ENCODE measurements at places on chromosomes 11 and 22.

DNA sequence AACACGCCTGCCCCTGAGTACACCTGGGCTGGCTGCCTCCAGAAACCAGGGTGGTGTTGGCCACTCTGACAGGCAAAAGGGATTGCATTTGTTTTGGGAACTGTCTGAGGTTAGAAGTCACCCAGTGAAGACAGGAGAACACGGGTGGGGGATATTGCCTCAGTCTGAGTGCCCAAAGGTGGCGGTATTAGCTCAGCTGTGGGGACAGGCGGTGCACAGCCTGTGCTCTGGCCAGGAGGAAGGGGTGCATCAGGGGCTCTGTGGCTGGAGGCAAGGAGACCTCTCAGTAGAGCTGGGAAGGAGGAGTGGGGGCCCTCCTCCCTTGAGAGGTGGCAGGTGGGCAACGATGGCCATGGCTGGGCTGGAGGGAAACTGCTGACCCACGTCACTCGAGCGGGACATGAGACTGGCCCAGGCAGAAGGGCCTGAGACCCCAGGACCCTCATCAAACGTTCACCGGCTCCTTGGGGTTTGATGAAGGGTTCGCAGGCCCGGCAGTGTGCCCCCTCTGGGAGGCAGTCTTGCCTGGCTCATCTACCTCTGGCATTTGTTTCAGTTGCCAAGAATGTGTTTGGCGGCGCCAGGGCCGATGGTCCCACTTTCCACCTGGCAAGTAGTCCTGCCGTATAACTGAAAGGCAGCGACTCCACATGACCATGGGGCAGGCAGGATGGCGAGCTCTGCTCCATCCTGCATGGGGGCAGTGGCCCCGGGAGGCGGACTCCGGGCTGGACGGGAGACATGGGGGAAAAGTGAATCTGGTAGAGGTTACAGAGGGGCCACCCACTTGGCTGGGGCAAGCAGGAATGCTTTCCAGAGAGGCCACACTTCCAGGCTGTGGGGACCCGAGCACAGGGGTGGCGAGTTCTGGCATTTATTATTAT is 52.8 kb upstream of the SMIM38 start:
- no peak for DNase-seq

GRCh38 chr11:68480852-68481510 is 20.4 kb downstream of the PPP6R3 start:
- no peak for DNase-seq

DNA sequence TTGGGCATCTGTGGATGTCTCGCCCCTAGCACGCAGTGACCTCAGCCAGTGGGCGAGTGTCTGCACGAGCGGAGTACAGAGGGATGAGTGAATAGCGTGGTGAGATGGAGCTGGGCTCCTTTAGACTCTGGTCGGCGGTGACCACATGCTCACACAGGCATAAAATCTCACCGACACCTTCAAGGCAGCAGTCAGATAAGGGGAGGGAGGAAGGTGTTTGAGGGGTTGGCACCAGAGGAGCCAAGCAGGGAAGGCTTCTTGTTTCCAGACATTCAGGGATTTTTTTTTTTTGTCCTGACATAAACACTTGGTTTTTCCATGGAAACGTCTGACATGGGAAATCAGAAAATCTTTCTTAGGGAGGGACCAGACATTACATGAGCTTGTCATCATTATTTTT is 35.8 kb downstream of the GRIK4 start:
- no peak for DNase-seq

GRCh38 chr11:64861227-64861975 is 16.9 kb upstream of the CDC42BPG start:
- no peak for DNase-seq

GRCh38 chr11:77589521-77590193 is at the start of gene AQP11:
Gene AQP11 (plus strand): TSS chr11:77589953. CDS start chr11:77589993, 40 bp downstream.
- DNase-seq: peak; percentile 86

- peak; percentile 61 for DNase-seq
Observed at GRCh38 chr11:118572061-118572980, at the start of gene ARCN1. Gene ARCN1 (plus strand): TSS chr11:118572409. CDS start chr11:118572548, 139 bp downstream.

- DNase-seq: no peak
Observed at GRCh38 chr11:27192184-27192583, 151.6 kb downstream of the BBOX1 start.

GRCh38 chr11:117084992-117085391 is 13.2 kb downstream of the SIK3 start:
- DNase-seq: no peak

DNA sequence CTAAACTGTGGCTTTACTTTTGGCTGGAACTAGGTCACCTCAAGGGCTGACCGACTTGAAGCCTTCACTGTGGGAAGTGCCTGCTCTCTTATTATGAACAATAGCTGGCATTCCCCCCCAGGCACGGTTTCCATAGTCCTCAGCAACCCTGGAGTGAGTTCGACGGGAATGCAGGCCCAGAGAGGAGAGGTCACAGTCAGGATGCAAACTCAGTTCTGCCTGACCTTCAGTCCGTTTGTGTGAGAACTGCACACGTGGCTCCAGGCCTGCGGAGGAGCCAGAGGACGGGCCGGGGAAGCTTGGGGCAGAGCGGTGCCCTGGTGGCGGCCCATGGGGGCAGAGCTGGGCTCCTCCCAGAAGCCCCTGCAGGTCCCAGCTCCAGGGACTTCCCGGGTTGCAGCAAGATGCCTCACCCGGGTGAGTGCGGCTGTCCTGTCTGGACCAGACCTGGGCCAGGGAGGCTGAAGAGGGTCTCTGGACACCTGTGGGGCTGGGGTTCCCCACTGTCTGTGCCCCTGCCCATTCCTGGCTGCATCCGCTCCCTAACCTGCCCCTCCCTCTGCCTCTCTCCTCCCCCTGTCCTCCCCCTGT is 17.2 kb downstream of the SLC25A18 start:
- DNase-seq: peak; percentile 41

GRCh38 chr11:79344753-79345294 is 96.0 kb downstream of the TENM4 start:
- no peak for DNase-seq

DNA sequence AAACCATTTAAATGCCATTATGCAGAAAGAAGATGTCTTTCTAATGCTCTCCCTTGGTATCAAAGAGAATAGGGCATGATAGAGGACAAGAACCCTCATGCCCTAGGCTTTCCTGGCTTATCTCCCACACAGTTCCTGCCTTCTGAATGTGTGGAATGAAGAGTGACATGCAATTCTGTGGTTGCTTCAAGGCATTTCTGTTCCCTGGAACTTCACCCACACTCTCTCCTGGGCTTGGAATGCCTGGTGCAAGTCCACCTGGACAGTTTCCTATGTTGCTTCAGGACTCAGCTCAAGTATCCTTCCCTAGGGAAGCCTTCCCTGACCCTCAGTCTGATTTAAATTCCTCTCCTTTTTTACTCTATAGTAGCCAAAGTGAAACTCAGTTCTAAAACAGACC is 53.8 kb upstream of the DRD2 start:
- DNase-seq: no peak

GRCh38 chr22:45818424-45819085 is 146.9 kb downstream of the ATXN10 start:
- DNase-seq: peak; percentile 7

DNA sequence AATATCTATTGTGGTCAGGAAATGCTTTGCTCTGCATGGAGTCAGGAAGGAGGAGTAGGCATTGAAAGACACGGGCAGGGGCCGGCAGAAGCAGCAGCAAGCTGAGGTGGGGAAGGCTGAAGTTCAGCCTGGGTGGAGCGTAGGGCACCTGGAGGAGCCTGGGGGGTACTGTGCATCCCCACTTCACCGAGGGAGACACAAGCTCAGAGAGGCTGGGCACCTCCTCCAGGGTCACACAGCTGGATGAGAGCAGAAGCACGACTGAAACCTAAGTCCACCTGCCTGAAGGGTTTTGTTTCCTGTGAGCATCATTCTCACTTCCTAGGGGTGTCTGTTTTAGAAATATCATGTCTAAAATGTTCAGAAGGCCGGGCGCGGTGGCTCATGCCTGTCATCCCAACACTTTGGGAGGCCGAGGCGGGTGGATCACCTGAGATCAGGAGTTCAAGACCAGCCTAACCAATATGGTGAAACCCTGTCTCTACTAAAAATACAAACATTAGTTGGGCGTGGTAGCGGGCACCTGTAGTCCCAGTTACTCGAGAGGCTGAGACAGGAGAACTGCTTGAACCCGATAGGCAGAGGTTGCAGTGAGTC is 138.3 kb downstream of the MPPED1 start:
- no peak for DNase-seq

DNA sequence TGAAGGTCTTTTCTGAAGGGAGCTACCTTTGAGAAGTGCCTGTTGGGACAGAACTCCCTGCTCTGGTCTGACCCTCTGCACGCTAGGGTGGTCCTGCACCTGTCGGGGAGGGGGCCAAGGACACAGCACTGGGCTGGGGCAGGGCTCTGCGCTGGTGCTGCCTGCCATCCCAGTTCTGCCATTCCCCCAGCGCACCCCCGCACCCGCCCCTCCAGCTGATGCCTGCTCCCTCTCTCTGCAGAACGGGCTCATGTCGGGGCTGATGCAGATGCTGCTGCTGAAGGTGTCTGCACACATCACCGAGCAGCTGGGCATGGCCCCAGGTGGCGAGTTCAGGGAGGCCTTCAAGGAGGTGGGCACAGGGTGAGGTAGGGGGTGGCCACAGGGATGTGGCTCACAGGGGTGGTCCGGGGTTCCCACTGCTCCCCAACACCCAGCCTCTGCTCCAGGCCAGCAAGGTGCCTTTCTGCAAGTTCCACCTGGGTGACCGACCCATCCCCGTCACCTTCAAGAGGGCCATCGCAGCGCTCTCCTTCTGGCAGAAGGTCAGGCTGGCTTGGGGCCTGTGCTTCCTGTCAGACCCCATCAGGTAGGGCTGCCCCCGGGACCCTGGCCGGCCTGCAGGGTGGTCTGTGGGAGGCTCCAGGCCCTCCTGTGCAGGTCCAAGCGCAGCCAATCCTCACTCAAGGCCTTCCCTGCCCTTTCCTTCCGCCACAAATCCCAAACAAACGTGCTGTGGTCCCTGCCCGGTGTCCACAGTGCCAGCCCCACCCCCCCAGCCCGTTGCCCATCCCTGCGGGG is 3.6 kb upstream of the SELENOO start:
- DNase-seq: no peak

GRCh38 chr11:15034687-15035267 is 38.6 kb upstream of the CALCB start:
- DNase-seq: no peak

DNA sequence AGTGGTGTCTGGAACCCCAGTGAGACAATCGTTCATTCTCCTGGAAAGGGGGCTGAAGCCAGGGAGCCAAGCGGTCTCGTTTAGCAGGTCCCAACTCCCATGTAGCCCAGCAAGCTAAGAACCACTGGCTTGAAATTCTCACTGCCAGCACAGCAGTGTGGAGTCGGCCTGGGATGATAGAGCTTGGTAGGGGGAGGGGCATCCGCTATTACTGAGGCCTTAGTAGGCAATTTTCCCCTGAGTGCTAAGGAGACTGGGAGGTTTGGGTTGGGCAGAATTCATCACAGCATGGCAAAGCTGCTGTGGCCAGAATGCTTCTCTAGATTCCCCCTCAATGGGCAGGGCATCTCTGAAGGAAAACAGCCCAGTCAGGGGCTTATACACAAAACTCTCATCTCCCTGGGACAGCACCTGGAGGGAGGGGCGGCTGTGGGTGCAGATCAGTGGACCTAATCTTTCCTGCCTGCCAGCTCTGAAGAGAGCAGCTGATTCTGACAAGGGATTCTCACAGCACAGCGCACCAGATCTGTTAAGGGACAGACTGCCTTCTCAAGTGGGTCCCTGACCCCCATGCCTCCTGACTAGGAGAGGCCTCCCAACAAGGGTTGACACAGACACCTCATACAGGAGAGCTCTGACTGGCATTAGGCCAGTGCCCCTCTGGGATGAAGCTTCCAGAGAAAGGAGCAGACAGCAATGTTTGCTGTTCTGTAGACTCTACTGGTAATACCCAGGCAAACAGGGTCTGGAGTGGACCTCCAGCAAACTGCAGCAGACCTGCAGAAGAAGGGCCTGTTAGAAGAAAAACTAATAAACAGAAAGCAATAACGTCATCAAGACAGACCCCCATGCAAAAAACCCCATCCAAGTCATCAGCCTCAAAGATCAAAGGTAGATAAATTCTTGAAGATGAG is 14.8 kb downstream of the OR52M1 start:
- DNase-seq: no peak

DNA sequence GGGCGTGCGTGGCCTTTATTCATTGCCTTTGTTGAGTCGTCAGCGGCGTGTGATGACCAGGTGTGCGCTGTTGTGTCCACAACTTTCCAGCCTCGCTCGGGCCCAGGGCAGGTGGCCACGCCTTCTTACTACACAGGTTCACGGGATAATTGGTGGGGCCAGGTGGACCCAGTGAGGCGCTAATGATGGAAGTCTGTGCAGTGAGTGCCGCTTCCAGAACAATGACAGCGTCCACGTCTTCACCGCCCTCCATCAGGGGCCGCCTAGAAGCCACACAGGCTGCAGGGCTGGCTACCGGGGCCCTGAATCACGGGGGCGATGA is 1197.3 kb downstream of the BRD1 start:
- DNase-seq: no peak

- no peak for DNase-seq
Observed at GRCh38 chr11:36116161-36116560, 172.3 kb downstream of the LDLRAD3 start.

DNA sequence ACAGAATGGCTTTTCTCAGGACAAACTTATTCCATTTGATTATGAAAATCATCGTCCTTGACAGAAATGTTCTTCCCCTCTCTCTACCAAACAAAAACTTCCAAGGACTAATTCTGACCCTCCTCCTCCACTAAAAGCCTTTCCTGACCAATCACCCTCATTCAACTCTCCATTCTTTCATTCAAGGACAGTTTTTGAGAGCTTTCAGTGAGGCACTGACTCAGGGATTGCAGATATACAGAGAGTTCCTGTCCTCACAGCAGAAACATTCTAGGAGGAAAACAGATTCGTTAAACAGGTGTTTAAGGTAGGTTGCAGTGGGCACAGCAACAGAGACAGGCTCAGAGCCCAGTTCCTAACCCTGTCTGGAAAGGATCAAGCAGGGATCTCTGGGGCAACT is 41.5 kb downstream of the OR4D9 start:
- DNase-seq: no peak

GRCh38 chr22:36873614-36874308 is 13.0 kb downstream of the NCF4 start:
- DNase-seq: peak; percentile 62

Measured in HepG2 (cell line).